Vagina (tissue), 2 donors: ENCODE measurements at places on chromosomes 1 and 21. TPM values are rescaled to one million over a fixed set of nuclear protein-coding genes. Genes with fewer than 3 reads are reported as not detected.

DNA sequence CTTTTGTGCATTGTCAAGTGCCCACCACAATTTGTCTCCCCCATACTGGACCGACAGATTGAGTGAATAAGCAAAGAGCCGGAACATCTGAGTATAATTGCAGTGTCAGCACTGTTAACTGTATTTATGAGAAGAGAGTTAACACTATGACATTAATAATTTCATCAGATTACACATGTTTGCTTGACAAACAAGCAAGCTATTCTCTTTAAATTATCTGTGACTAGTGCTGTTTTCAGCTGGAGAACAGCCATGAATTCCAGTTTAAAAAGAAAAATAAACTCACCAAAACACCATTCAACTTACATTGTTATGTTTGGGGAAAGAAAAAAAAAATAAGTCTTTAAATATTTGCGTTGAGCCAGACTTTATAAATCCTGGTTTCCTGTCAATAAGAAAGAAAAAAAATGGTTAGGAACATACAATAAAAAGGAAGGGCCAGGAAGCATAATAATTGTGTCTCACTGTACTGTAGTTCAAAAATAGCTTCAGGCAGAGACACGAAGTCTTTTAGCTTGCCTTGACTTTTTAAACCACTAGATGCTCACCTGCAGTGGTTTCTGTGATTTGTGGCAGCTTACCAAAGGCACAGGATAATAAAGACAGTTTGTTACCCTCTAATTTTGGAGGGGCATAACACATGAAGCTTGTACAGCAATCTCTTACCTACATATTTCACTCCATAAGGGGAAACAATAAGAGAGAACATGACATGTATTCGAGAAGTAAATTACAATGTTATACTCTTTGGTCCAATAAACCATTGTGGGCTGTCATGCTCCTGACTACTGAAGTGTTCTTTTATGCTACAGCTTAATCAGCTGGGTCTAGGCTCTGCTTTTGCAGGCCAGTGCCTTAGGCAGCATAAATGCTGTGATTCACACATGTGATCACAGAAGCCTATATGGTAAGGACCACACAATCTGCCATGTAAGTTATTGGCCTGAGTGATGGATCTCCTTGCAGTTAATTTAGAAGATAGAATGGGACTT is 302.0 kb upstream of the ADGRL2 start:
- H3K27me3 ChIP-seq = no peaks in the 10 kb centered on the region
- DNase-seq = no peak

AK5 gene
- total RNA-seq = 6.9 TPM

GRCh38 chr1:58446368-58446767 is 100.2 kb downstream of the OMA1 start:
- H3K27ac ChIP-seq = no peak overlapping the region
- H3K27me3 ChIP-seq = no peaks in the 10 kb centered on the region
- no peak for DNase-seq

TMEM61 gene
- 3.4 TPM for total RNA-seq

OR2L5 gene
- not detected for total RNA-seq

FCER1G gene
- total RNA-seq = 64.8 TPM

TTLL7 gene
- total RNA-seq = 15.0 TPM

DNA sequence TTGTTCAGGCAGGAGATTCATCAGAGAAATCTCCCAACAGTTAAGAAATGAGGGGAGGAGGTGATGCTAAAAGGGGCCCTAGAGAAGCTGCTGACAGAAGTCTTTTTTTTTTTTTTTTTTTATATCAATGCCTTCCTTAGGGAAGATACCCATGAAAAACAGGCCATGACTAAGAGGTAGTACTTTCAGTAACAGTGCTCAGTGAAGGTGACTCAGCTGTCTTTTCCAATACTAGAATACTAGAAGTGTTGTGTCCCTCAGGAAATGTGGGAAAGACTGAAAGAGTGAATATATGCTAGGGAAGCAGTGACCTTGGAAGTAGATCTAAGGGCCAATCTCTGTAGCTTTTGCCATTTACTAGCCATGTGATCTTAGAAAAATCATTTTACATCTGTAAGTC is 52.4 kb upstream of the SLFNL1 start:
- H3K4me3 ChIP-seq = no peak overlapping the region
- H3K36me3 ChIP-seq = no peaks in the 10 kb centered on the region
- H3K27ac ChIP-seq = no peak overlapping the region
- no peak for DNase-seq
- no peaks in the 10 kb centered on the region for H3K27me3 ChIP-seq

DNA sequence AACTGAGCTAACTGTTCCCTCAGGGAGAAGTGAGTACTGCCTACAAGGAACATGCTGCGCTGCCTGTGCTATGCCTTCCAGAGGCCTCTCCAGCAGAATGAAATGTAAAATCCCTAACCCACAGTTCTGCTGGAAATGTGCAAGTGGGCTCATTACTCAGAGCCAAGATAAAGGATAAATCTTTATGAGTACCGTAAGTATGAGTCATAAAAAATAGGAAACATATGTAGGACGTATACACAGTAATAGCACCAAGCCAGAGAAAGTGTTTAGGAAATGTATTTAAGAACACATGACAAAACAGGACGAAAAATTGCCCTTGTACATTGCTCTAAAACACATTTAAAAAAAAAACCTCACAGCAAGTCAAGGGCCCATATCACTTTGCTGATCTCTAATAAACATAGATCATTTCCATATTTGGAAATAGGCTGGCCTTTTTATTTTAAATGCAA is 104.6 kb downstream of the TGFBR3 start:
- H3K27ac ChIP-seq = peak overlapping the region; percentile 86
- no peaks in the 10 kb centered on the region for H3K36me3 ChIP-seq
- DNase-seq = no peak
- peaks cover 90% of the 10 kb centered on the region for H3K4me1 ChIP-seq
- no peaks in the 10 kb centered on the region for H3K27me3 ChIP-seq
- H3K4me3 ChIP-seq = no peak overlapping the region

DNA sequence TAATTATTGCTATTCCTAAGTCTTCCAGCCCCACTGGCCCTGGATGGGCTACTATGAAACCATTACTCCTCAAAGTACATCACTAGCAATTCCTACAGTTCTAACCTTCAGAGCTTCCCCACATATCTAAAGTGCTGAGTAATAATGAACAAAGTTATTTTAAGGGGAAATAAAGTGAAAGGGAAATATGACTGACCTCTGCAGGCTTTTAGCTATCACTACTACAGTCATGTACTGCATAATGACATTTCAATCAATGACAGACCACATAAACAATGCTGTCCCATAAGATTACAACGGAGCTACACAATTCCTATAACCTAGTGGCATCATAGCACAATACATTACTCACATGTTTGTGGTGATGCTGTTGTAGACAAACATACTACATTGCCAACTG is 32.5 kb upstream of the ASPM start:
- H3K27ac ChIP-seq = no peak overlapping the region
- no peak overlapping the region for H3K4me3 ChIP-seq
- H3K27me3 ChIP-seq = no peaks in the 10 kb centered on the region
- H3K36me3 ChIP-seq = peaks cover 52% of the 10 kb centered on the region
- H3K4me1 ChIP-seq = peaks cover 5% of the 10 kb centered on the region
- DNase-seq = no peak

KIF17 gene
- 2.5 TPM for total RNA-seq

- no peaks in the 10 kb centered on the region for H3K4me1 ChIP-seq
- no peaks in the 10 kb centered on the region for H3K27me3 ChIP-seq
- no peak overlapping the region for H3K27ac ChIP-seq
- H3K36me3 ChIP-seq = no peaks in the 10 kb centered on the region
- no peak overlapping the region for H3K4me3 ChIP-seq
These were observed 259.6 kb upstream of the PLD5 start for GRCh38 chr1:242784084-242784483.

DNA sequence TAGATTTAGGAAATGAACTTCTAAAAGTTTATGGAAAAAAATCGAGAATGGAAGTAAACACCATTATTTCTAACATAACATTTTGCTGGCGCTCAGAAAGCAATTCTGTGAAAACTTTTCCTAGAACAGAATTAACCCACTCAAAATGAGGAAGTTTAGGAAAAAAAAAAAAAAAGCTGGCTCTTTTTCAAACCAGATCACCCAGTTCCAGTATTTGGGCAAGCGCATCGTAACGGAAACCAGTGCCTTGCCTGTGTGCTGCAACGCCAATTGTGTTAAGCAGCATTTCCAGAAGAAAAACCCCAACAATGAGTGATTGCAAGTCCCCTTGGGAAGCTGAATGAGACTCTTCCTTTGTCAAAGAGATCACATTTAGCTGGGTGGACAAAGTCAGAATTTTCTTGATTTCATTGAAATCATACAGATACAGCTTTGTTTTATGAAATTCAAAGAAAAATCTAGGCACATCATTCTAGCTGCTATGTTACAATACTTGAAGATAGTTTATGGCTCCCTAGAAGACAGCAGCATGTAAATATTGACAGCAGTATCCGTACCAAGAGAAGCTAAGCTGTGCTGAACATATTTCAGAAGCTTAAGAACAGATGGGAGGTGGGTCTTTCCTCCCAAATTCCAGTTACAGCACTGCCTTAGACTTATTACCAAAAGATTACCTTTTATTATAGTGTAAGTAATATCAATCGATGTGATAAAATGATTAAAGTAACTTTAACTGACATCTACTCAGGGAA is 113.4 kb downstream of the ERG start:
- no peaks in the 10 kb centered on the region for H3K4me1 ChIP-seq
- no peaks in the 10 kb centered on the region for H3K36me3 ChIP-seq
- H3K27ac ChIP-seq = no peak overlapping the region

GRCh38 chr1:24502709-24503058 is at the start of gene RCAN3:
RCAN3 (plus strand) TSS chr1:24502836; CDS start chr1:24514373, 11,537 bp downstream.
- peaks cover 17% of the 10 kb centered on the region for H3K4me1 ChIP-seq
- H3K36me3 ChIP-seq = no peaks in the 10 kb centered on the region
- peak within 1 kb of the TSS; percentile 88 for H3K27ac ChIP-seq
- H3K4me3 ChIP-seq = peak within 1 kb of the TSS; percentile 81

GRCh38 chr1:205927247-205927646 is 16.0 kb downstream of the SLC26A9 start:
- DNase-seq = no peak
- no peaks in the 10 kb centered on the region for H3K36me3 ChIP-seq
- no peaks in the 10 kb centered on the region for H3K27me3 ChIP-seq
- no peak overlapping the region for H3K4me3 ChIP-seq
- H3K27ac ChIP-seq = no peak overlapping the region

GRCh38 chr1:156859523-156860112 is 701 bp upstream of the INSRR start:
- no peaks in the 10 kb centered on the region for H3K36me3 ChIP-seq
- H3K4me3 ChIP-seq = peak overlapping the region; percentile 40
- peak overlapping the region; percentile 62 for H3K27ac ChIP-seq
- no peaks in the 10 kb centered on the region for H3K27me3 ChIP-seq

- H3K36me3 ChIP-seq = no peaks in the 10 kb centered on the region
- peaks cover 33% of the 10 kb centered on the region for H3K4me1 ChIP-seq
- H3K27ac ChIP-seq = peak overlapping the region; percentile 76
These were observed 24.3 kb upstream of the GRHL3 start for GRCh38 chr1:24294716-24295371.

TMEM200B gene
- total RNA-seq = 25.8 TPM

GRCh38 chr1:168004531-168004930 is 67.7 kb upstream of the MPC2 start:
- no peaks in the 10 kb centered on the region for H3K27me3 ChIP-seq
- H3K36me3 ChIP-seq = no peaks in the 10 kb centered on the region
- H3K27ac ChIP-seq = no peak overlapping the region
- DNase-seq = no peak
- H3K4me1 ChIP-seq = no peaks in the 10 kb centered on the region

DNA sequence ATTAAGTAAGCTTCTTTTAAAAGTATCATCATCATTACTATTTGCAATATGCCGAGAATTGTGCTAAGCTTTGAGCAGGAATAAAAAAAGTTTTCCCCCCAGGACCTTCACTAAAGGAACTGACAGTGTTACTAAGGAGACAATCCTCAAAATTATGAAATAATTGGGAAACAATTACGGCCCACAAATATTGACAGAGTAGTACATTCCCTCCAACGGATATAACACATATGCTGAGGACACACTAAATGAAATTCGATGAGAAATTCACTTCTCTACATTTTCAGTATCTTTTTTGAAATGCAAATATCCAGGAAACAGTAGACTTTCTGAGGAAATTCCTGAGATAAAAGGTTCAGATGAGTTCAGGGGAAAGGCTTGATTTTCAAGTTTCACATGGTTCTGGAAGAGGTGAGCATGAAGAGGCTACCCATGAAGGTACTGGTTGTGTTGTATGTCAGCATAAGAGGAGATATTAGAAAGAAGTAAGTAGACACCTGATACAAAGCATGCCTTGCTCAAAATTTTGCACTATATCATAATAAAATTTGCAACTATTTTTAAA is 171.2 kb upstream of the NR5A2 start:
- no peaks in the 10 kb centered on the region for H3K4me1 ChIP-seq
- H3K4me3 ChIP-seq = no peak overlapping the region
- H3K36me3 ChIP-seq = no peaks in the 10 kb centered on the region
- DNase-seq = no peak
- H3K27ac ChIP-seq = no peak overlapping the region

DNA sequence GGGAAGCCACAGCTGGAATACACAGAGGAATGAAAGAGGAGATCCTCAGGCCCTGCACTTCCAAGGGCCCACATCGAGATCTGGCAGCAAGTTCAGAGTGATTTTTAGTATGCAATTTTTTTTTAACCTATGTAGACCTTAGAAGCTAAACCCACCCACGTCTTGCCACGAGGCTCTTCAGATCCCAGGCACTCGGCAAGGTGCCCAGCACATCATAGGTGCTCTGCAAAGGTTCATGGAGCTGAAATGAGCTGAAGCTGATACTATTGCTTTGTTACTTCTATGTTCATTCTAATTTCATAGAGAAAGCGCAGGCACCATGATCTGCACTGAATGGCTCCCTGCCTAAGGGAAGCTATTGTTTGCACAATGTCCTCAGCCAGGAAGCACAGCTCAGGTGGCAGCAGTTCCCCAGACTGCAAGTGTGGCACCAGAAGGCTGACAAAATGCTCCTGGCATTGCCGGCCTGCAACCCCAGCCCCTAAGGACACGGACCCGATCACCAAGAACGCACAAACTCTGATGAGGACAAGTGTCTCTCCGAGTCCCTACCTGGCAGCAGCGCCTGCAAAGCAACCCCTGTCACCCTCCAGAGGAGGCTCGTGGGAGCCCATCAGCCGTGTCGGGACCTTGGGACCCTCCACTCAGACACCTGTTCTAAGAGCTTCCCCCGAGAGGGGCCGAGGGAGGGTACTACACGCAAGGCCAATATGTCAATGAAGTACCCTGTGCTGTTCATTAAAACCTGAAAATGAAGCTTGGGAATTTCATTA is 264.2 kb downstream of the NPHP4 start:
- no peaks in the 10 kb centered on the region for H3K27me3 ChIP-seq
- H3K36me3 ChIP-seq = no peaks in the 10 kb centered on the region
- no peak overlapping the region for H3K4me3 ChIP-seq
- no peak for DNase-seq
- no peak overlapping the region for H3K27ac ChIP-seq
